ENCODE measurements at places on chromosomes 5 and 9.

- no peak for DNase-seq
Observed at GRCh38 chr5:995318-995717, 13.3 kb upstream of the NKD2 start.

GRCh38 chr9:116733010-116733641 lies 46.0 kb downstream of the TRIM32 start:
- DNase-seq, result no peak

GRCh38 chr5:136006164-136006563 lies 22.6 kb upstream of the TGFBI start:
- DNase-seq, result no peak

GRCh38 chr5:62948301-62948700 lies 369.7 kb downstream of the LRRC70 start:
- DNase-seq, result no peak

- no peak for DNase-seq
Observed at GRCh38 chr5:120160124-120160895, 303.8 kb upstream of the PRR16 start.

GRCh38 chr9:114385397-114386181 lies 2.2 kb downstream of the AKNA start:
- peak; percentile 68 for DNase-seq

DNA sequence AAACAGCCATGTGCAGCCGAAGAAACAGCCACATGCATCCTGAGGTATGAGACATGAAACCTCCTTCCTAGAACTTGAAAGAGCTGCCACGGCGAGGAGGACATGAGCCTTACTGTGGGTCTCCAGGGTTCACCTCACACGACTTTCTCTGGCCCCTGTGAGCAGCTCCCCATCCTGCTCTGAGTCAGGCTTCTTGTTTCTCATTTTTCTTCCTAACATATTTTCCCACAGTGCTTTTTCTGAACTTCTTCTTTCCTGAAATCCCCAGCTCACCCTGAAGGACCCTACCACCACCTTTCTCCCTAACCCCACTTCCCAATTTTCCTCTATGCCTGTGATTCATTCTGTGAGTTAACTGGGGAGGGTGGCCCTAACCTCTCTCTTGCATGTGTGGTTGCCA lies 33.7 kb upstream of the ADRB2 start:
- DNase-seq, result no peak

DNA sequence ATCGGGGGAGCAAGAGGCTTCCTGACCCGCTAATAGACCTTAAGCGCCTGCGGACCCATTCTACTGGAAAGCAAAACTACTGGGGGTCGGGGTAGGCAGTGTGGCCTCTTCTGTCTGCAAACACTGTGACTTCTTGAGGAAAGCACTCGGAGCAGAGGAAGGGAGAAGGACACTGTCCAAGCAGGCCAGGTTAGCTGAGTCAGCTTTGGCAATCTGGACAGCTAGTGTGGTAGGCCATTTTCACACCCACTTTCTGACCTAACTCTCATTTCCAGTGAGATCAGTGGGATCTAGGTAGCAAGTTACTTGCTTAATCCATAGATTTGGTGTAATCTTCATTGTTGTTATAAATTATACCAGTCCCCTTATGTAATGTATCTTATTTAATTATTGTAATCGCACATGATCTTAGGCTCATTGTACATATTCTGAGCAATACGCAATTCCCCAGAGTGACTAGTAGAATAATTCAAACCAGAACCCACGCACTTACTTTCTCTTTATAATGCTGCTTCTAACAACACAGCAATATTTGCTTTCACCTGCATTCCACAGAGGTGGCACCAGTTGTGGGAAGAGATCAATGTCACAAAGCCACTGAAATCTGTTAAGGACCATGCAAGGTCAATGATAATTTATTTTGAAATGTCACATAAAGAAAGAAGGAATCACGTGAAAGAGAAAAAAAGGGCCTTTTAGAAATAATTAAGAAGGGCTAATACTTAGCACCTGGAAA lies 82.9 kb downstream of the NREP start:
- DNase-seq, result no peak

DNA sequence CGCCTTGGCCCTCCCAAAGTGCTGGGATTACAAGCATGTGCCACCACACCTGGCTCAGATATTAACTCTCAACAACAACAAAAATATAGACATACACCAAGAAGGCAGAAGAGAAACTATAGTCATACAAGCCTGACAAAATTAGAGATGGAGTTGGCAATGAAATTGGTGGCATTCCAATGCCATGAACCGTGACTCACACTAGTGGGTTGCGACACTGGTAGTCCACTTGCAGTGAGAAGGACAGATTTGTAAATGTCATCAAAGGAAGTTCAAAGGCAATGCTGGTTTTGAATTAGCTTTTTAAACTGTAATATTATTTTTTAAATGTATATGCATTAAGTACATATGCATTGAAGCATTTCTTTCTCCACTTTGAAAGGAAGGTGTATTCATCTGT lies 8.5 kb upstream of the DNAJC25 start:
- DNase-seq, result no peak

DNA sequence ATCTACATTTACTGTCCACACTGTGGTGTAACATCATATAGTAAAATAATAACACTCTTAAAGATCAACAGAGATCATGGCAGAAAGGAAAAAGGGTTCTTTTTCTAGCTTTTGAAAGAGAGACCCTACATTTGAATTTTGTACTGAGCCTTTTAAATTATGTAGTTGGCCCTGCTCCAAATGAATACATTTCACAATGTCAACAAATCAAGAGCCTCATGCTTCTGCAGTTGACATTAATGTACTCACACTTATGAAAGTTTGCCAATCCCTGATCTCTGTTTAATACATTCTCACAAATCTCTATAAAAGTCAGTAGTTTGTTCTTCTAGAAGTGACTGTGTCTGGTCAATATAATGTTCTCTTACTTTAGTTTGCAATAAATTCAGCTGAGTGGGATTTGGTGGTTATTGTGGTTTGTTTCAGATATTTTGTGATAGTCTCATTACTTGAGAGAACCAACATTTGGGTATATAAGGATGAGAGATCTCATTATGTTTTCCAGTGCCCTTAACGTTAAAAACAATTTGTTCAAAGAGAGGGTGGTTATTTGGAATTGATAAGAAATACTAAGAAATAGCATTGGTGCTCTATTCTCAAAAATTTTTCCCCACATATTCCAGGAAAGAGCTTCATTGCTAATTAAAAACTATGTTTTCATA lies 277.8 kb upstream of the FTMT start:
- no peak for DNase-seq

GRCh38 chr9:95511952-95512708 lies 4.6 kb downstream of the PTCH1 start:
- DNase-seq, result no peak

- peak; percentile 68 for DNase-seq
Observed at GRCh38 chr5:9529041-9529480, 16.8 kb downstream of the SEMA5A start.

GRCh38 chr5:88686726-88687125 lies 196.3 kb downstream of the MEF2C start:
- DNase-seq, result no peak

GRCh38 chr5:125376059-125376641 lies 629.7 kb upstream of the ZNF608 start:
- DNase-seq, result no peak

DNA sequence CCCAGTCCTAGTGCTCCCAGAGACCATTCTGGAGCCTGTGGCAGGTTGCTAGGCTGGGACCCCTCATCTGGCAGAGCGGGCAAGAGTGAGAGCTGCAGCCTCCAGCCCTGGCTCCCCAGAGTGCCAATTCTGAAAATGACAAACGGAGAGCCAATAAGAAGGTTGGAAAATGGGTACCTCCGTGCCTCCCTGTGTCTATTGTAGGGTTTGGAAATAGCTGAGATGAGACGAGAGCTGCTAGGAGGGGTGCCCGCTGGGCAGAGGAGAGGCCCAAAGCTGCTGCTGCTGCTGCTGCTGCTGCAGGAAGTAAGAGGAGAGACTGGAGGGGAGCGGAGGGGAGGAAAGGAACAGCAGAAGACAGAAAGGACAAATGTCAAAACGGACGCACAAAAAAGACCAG lies 36.0 kb upstream of the FUBP3 start:
- no peak for DNase-seq

DNA sequence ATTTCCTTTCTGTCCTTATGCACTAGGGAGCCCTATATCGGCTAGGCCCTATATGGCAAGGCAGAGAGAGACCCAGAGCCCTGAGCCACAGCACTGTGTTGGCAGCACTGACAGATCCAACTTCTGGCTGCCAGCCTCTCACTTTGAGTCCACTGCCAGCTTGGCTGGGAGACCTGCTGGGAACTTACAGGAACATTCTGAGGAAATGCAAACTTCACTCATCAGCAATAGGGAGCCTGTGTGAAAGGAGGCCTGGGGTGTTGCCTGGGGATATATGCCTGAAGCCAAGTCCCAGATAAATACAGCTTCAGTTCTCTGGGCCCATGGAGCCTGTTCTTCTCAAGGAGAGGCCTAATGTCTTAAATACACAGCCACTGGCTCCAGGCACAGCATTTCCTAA lies 78.0 kb downstream of the ADRB2 start:
- DNase-seq, result peak; percentile 54

GRCh38 chr5:134547999-134548658 lies 22.7 kb downstream of the JADE2 start:
- no peak for DNase-seq

DNA sequence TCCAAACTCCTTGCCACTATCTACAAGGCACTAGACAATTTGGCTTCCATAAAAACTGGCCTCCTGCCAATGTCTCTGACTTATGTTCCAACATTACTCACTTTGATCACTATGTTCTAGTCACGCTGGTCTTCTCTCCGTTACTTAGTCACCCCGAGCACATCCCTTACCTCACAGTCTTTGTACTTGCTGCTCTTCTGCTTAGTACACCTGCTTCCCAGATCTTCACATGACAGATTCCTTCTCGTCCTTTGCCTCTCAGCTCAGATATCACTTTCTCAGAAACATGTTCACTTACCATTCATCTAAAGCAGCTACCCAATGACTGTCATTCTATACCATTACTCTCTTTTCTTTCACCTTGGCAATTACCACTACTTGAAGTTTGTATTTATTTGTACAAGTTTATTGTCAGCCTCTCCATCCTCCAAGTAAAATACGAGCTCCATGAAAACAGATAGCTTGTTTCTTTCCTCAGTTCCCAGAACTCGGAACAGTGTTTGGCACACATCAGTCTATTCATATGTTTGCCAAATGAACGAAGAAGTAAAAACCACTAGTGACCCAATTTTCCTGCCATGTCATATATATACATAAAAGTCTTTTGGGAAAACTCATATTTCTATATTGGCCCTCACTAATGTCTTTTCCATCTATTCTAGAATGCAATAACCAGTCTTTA lies 5.9 kb upstream of the SLC22A5 start:
- peak; percentile 69 for DNase-seq

DNA sequence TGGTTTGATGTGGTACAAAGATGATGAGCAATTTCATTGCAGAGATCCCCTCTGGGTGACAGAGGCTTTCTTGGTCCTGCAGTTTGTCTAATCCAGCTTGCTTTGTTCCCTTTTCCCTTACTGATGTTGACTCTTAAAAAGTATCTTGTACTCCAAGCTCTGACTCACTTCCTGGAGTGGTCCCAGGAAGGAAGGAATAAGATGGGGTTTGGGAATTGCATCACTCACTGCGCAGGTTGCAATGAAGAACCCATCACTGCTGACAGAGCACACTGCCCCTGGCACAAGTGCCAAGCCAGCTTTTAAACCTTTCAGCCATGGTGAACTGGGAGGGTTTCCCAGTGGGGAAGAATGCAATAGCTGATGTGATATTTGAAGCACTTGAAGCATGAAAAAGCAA lies 662.2 kb upstream of the CTNND2 start:
- no peak for DNase-seq

DNA sequence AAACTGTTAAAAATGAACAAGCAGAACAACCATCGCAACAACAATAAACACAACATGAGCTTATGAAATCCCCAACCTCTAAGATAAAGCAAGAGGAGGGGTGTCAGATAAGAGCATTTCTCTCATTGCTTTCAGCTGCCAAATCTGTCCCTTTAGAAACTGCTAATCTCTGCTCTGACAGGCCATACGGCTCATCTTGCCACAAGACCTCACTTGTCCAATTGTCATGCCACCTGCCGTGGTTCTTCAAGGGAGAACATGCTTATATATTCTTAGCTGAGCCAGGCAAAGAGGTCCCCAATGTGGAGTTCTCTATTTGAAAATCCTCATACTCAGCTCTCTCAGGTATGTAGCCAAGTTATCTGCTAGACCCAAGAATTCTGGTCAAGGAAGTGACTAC lies 405.0 kb upstream of the TNC start:
- no peak for DNase-seq

DNA sequence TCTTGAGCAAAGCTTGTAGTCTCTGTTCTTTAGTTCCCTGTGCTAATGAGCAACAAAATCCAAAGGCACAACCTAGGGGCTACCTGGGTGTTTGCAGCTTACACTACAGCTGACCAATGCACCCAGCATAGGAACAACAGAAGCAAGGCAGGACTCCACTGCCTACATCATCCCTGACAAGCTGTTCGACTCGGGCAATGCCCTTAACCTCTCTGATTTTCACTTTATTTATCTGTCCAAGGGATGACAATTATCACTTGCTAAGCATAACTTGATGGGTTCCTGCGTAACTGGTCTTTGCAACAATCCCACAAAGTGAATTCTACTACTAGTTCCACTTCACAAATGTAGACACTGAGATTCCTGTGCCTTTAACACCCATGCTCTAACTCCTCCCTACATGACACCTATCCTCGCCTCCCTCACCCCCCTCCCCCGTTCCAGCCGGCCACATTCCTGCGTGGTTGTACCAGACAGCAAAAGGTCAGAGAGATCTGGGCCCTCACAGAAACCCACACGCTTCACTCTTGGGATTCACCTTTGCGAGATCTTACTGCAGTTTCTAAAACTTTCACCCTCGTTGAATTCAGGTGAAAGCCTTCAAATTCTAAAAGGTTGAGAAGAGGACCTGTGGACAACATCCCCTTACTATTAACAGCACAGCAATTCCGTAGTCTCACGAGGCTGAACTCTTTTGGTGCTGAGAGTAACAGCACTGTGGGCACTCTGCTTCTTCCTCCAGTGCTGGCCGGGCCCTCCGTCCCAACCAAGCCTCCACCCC lies 995 bp downstream of the IPPK start:
- peak; percentile 52 for DNase-seq

- peak; percentile 25 for DNase-seq
Observed at GRCh38 chr9:106450549-106450948, 412.4 kb upstream of the ZNF462 start.

- DNase-seq, result no peak
Observed at GRCh38 chr9:114914139-114914538, 16.3 kb downstream of the TNFSF8 start.

DNA sequence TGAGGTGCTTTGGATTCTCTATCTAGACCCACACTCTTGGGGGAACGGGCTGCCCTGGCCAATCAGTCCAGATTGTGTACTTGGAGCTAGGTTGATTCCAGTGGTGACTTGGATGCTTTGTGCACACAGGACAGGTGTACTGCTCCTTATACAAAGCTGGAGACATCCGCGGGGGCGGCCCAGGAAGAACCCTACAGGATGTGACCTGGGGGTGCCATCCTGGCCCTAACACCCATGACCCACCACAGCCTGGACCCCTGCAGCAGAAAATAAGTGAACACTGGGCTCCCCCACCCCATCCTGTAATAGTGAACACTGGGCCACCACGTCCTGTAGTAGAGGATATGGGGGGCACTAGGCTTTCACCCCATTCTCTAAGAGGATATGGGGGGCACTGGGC lies 12.1 kb upstream of the PLEKHG4B start:
- no peak for DNase-seq

GRCh38 chr9:87572719-87573118 lies 75.1 kb downstream of the DAPK1 start:
- DNase-seq, result no peak
